Activated naive CD4-positive, alpha-beta T cell treated with anti-CD3 and anti-CD28 coated beads, Interleukin-2, amount 50 U/mL, for 16 hours (primary cell): ENCODE measurements at places on chromosomes 12 and 14.

- no peak for DNase-seq
Measured at GRCh38 chr12:7834701-7835100, 38.0 kb downstream of the SLC2A14 start.

- no peak for DNase-seq
Measured at GRCh38 chr12:42469355-42470175, 120.0 kb downstream of the PRICKLE1 start.

DNA sequence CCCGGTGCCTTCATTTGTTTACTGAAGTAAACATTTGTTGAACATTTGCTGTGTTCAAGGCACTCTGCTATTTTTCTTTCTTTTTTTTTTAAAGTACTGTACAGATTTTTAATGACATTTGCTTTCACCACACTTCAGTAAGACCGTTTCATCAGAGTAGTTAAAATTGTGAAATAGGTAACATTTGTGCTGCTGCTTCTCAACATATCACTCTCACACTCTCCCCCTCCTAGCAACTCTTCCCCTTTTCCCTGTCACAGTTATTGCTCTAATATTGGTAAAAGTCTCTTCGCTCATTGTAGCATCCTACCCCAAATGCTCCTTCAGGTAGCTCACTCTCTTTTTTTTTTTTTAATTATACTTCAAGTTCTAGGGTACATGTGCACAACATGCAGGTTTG is 49.6 kb downstream of the SRGAP1 start:
- DNase-seq = no peak

DNA sequence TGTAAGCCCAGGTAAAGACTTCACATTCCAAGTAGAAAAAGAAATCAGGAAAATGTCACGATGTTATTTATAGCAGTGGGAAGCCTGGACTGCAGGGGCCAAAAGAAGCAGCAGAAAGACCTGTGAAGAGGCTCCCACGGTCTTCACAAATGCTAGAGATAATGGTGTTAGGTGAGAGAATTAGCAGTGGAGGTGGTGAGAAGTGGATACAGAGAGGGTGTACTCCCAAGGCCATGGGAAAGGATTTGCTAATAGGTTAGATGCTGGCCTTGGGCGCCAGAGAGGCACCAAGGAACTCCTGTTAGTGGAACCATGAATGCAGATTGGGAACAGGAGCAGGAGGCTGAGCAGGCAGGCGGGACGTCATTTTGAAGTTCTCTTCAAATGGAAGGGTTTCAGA is 386.1 kb downstream of the C12orf75 start:
- no peak for DNase-seq

GRCh38 chr12:72511498-72511897 is 239.3 kb downstream of the TRHDE start:
- DNase-seq = no peak

DNA sequence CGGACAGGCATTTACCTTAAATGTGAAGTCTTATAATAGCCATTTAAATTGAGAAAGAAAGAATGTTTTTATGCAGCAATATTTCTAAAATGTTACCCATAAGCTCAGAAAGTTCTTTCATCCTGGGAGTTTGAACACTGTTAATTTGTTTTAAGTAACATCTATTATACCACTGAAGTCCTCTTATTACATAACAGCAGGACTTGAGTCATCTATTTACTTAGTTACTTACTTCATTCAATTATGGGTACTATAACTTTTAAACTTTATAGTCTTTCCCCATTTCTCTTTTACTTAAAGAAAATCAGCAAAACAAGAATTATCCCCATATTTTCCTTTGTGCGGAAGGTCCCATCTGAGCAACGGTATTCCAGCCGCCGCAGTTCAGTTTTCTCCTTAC is 473.1 kb downstream of the ETNK1 start:
- DNase-seq = no peak
